Activated CD8-positive, alpha-beta memory T cell treated with anti-CD3 and anti-CD28 coated beads, Interleukin-2, amount 10 ng/mL, durations not matched to agents 7 days and 5 days (primary cell): ENCODE measurements at places on chromosomes 3 and 15. TPM values are rescaled to one million over a fixed set of nuclear protein-coding genes. Genes with fewer than 3 reads are reported as not detected.

GRCh38 chr3:157810924-157811718 is 295.1 kb downstream of the SHOX2 start:
- no peaks in the 10 kb centered on the region for H3K27me3 ChIP-seq
- H3K27ac ChIP-seq: no peak overlapping the region
- H3K36me3 ChIP-seq: no peaks in the 10 kb centered on the region

- H3K36me3 ChIP-seq: no peaks in the 10 kb centered on the region
- no peak for DNase-seq
- H3K4me1 ChIP-seq: peaks cover 21% of the 10 kb centered on the region
- H3K4me3 ChIP-seq: no peak within 1 kb of the TSS
Observed at GRCh38 chr3:186612721-186613636, at the start of gene AHSG. Gene AHSG (plus strand): TSS chr3:186613060. CDS start chr3:186613142, 82 bp downstream.

Gene CPN2
- not detected for total RNA-seq

Gene GNAT1
- not detected for total RNA-seq

Gene IQGAP1
- 221 TPM for total RNA-seq

Gene SNRPN
- 47.2 TPM for total RNA-seq

Gene ACVR2B
- 4.6 TPM for total RNA-seq

Gene TNK2
- total RNA-seq: 150 TPM
